GM04504 (cell line): ENCODE measurements at places on chromosomes 5 and 9.

- no peak for DNase-seq
Observed at GRCh38 chr5:74529101-74529500, 111.4 kb downstream of the ENC1 start.

DNA sequence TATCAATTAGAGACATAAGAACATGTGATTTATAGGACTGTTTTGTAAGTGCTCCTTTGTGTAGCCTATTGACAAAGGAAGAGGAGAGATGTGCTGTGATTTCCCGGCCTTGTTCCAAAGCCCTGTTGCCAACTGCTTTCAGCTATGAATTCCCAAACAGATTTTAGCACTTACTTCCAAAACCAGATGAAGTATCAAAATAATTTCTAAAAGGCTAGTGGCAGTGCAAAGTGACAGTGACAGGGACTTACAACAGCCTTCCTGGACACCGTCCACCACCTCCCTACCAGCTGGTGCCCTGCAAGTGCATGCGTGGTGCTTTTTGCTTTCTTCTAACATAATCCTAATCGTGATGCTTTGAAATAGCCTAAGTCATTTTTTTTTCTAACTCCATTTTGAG, 254.1 kb upstream of the ACTBL2 start:
- DNase-seq, result no peak

DNA sequence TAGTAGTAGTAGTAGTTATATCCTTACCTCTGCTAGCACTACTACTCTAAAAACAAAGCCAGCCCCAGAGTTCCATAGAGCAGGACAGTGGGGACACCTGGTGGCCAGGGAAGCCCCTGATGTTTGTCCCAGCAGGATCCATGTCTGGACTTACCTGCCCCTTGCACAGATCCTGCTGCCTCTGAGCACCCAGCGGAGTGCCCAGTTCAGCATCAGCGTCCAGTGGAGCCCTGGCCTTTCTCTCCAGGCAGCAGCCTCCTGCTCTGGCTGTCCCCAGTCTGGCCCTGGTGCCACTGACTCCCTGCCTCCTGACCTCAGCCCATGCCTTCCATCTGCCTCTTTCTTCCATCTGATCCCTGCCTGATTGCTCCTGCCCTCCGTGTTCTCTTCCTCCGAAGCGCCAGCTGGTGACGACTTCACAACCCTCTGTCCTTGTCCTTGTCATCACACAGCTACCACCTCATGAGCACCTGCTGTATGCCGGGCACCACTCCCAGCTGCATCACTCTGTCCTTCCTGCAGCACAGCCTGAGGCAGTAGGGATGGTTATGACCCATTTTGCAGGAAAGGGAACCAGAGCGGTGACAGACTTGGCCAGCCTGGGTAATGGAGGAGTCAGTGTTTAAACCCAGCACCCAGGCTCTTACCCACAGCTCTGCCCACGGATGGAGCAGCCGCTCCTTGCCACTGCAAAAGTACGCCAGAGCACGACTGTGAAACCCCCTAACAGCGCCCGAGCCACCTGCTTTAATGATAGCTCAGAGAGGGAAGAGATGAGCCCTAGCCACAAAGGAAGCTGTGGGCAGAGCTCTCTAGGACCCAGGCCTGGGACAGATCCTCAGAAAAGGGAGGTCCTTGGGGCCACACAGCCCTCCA, 11.5 kb downstream of the SARDH start:
- DNase-seq, result no peak

DNA sequence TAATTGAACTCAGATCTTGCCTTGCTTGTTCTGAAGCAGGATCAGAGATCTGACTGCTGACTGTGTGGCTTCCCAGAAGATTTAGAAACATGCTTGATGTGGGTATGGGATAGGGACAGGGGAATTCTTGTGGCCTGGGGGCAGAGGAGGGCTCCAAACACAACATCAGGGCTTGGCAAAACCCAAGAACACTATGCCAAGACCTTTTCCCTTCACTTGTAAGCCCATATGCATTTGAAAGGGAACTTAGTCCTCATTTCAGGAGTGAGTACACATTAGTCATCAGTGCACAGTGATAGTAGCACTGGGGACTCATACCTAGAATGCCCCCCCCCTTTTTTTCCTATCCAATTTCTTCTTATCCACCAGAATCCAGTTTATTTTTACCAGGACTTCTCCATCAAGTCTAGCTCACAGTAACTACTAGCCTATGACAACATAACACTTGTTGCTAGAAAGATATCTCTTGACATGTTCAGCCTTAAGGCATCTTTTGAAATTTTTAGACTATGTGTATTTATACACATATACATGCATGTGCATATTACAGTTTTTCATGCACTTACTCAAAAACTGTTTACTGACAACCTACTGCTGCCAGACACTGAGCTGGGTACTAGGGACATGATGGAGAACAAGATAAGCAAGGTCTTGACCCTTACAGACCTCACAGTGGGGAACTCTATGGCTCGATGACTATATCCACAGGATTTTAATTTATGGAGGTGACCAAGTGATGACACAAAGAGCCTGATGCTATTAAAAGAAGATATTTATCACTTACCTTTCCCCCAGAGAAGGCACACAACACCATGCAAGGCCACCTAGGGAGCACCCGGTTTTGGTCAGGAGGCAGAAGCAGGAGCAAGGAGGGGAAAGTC, 158.3 kb upstream of the MAP3K1 start:
- DNase-seq, result no peak

GRCh38 chr5:58927181-58927580, 344.3 kb downstream of the RAB3C start:
- no peak for DNase-seq

- peak; percentile 51 for DNase-seq
Observed at GRCh38 chr9:96417051-96417586, 1.1 kb downstream of the ZNF367 start.

DNA sequence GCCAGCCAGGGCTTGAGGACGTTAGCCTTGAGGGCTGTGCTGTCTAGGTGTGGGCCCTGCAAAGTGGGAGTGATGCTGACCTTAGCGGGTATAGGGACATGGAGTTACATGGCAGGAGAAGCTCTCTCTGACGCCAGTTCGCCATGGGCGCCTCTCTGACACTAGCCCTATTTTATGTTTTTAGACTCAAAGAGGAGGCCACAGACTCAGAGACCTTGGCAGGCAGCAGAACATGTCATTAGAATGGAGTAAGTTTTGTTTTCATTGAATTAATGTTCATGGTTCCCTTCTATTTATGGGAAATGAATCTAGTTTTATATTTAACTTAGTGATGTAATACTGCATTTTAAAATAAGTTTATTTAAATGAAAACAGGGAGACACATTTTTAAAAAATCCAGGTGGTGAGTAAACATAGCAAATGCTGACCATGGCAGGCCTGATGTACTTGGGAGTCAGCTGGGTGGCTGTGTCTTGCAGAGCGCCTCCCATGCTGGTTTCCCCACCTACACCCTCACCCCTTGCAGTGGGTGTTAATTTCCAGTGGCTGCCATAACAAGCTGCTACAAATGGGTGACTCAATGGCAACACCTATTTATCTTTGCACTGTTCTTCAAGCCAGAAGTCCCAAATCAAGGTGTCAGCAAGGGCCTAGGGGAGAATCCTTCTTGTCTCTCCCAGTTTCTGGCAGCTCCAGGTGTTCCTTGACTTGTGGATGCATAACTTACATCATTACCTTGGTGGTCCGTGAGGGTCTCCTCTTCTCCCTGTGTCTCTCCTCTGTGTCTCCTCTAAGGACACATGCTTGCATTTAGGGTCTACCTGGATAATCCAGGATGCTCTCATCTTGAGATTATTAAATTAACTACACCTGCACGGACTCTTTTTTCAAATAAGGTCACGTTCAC, 25.6 kb upstream of the GFPT2 start:
- DNase-seq, result no peak

DNA sequence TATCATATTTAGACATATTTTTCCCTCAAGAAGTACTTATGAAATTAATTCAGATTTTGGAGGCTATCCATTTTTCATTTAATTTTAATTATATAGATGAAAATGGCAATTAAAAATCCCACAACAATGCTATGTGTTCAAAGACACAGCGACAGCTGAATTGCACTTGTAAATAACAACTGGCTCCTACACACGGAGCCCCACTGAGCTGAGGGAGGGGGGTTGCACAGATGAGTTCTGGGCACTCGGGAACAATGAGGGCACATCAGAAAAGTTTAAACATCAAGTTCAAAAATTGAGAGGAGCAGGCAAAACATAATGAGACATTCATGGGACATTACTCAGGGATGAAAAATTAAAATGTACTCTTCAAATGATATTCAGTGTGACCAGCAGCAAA, 104.9 kb downstream of the MARCHF3 start:
- DNase-seq, result no peak

DNA sequence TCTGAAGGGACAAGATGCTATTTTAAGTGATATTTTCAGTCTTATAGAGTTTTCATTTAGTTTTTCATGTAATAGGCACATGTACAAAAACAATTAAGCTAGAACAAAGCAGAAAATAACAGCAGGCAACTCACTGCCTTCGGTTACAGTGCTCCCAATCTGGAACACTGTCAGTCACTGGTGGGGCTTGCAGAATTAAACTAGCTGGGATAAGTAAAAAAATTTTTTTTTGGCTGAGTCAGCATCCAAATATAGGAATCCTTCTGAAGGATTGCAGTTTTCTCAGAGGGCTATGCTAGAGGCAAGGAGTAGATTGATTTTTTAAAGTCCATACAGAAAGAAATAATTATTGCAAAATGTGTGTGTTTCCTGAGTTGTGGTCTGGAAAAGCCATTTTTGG, 250.2 kb upstream of the RFX3 start:
- DNase-seq, result no peak
